ENCODE measurements at places on chromosomes 4 and X.

DNA sequence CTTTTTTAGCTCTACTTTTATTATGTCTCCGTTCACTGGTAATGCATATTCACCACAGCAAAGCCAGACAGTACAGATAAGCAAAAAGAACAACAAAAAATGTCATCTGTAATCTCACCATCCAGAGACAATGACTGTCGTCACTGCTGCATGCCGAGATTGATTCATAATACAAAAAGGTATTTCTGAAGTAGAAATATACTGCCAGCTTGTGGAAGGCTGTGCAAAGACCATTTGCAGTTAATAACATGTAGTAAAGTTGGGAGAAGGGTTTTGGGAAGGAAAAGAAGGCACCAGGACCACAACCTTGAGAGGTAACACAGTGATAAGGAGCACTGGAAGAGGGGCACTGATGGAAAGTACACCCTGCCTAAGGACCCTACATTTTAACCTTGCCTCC, 223.0 kb upstream of the ZIC3 start:
- no peak for DNase-seq

DNA sequence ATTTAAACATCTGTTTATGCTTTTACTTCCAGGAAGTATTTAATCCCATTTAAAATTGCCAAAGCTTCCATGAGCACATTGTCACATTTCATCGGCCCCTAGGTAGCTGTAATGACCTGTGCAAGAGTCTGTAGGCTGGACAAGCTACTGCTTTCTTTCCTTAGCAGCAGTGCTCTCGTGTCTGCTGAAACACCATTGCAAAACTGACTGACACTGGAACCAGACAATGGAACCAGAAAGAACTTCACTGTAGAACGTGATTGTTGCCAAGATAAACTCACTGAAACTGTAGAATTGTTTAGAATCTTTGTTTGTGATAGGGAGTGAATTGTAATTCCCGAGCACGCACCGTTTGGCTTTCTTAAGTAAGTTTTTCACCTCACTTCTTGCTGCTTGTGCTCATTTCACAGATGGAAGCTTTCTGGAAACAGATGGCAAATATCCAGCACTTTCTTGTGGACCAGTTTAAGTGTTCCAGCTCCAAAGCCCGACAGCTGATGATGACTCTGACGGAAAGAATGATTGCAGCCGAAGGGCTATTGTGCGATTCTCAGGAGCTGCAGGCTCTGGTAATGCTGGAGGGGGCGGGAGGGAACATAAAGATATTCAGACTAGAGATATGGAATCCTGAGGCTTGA, 36.9 kb downstream of the EVC start:
- DNase-seq: no peak

DNA sequence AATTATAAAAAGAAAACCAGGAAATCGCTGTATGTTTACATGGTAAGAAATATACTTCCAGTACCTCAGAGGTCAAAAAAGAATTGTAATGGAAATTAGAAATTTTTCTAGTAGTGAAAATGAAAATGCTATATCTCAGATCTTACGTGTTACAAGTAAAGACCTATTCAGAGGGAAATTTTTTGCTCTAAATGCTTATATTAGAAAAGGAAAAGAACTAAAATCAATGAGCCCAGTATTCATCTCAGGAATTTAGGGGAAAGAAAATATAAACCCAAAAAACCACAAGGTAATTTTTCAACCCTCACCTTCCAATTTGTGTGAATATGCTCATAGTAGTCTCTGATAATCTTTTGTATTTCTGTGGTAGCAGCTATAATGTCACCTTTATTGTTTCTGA, 145.6 kb downstream of the RAP1GDS1 start:
- no peak for DNase-seq

DNA sequence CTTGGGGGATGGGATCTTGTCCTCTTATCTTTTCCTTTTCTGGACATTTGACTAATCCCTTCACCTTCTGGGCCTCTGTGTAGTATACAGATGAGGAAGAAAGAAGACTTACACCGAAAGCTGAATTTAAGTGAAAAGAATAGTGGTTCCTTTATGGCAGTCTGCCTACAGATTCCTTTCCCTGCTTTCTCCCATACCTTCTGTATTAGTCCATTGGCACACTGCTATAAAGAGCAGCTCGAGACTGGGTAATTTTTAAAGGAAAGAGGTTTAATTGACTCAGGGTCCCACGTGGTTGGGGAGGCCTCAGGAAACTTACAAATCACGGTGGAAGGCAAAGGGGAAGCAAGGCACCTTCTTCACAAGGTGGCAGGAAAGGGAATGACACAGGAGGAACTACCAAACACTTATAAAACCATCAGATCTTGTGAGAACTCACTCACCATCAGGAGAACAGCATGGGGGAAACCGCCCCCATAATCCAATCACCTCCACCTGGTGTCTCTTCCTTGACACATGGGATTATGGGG, 34.0 kb upstream of the CD38 start:
- no peak for DNase-seq

GRCh38 chr4:6373541-6374410, 98.6 kb downstream of the PPP2R2C start:
- no peak for DNase-seq

DNA sequence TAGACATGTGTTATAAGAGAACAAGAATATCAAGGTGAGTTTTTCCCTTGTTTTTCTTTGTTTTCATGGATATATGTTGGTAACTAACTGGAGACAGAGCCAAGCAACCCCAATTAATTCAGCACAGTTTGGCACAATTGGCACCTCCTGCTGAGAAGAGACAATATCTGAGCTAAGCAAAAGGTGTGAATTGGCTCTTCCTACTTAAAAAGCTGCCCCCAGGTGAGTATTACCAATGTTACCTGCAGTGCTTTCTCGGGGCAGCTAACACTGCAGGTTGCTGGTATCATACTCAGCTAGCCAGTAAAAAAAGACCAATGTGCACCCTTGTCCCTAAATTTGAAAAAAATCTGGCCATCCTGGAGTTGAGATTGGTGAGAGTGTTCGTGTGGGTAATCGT, 871.2 kb upstream of the TENM3 start:
- DNase-seq: no peak

GRCh38 chr4:8185930-8186329, 13.2 kb upstream of the SH3TC1 start:
- no peak for DNase-seq

DNA sequence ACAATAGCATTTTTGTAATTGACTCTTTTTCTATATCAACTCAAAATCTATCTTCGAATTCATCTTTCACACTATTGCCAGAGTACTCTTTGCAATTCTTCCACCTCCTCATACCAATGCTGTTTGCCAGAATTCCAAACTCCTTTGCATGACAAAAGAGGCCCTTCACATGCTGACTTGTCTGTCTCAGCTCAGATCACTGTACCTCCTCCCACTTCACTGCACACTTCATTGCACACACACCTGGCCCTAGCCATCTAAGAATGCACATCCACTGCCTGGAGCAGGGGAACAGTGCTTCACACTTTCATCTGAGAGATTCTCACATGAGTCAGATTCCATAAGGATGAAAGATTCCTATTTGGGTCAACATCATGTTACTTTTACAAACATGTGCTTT, 56.5 kb downstream of the PRDM5 start:
- DNase-seq: peak; percentile 9

Data from GM12865 (cell line).